ENCODE measurements at places on chromosomes 2 and 18.

GRCh38 chr2:38284971-38285370 is 92.1 kb downstream of the ATL2 start:
- DNase-seq: no peak

DNA sequence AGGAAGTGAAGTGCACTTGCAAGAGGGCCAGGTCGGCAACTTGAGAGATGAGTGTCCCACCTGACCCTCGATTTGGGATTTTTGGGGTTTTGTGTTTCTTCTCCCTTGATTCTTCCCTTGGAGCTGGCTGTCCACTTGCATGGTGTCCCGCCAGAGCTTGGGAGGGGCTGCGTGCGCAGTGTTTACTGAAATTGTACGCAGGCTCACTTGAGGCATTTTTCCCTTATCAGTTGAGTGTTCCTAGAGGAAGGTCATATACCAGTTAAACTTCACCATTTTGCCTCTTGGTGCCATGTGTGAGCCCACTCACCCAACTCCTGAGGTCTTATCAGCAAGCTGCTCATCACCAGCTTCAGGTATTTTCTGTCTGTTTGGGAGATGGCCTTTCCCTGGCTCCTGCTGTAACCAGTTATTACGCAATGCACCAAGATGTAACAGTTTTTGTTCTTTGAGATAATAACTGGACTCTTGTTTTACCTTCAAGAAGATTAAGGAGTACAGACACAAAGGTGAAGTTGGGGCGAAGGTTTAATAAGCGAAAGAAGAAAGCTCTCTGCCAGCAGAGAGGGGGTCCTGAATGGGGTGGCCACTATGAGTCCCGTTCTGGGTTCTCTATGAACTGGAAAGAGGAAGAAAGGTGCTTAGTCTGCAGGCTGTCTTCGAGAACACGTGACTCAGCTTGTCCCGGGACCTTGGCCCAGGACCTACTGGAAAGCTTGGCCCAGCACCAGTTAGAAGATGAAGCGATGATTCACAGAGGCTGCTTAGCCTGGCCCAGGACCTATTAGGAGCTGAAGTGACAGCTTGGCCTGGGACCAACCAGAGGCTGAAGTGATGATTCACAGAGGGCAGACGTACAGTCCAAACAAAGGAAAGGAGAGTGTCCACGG is 21.5 kb upstream of the TXNL4A start:
- DNase-seq: no peak

GRCh38 chr2:44948565-44949328 is 7.2 kb downstream of the SIX3 start:
- no peak for DNase-seq

DNA sequence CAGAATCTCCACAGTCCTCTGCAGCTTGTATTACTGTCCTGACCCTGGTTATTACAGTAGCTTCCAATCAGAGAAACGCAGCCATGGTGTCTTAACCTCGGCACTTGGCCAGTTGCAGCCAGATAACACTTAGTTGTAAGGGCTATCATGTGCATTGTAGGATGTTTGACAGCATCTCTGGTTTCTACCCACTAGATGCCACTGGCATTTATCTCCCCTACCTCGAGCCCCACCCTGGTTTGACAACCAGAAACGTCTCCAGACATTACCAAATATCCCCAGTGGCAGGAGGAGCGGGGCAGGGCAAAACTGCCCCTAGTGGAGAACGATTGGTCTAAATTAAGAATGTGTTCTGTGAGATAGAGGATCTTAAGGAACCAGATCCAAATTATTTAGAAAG is 13.1 kb downstream of the DSG2 start:
- DNase-seq: no peak

DNA sequence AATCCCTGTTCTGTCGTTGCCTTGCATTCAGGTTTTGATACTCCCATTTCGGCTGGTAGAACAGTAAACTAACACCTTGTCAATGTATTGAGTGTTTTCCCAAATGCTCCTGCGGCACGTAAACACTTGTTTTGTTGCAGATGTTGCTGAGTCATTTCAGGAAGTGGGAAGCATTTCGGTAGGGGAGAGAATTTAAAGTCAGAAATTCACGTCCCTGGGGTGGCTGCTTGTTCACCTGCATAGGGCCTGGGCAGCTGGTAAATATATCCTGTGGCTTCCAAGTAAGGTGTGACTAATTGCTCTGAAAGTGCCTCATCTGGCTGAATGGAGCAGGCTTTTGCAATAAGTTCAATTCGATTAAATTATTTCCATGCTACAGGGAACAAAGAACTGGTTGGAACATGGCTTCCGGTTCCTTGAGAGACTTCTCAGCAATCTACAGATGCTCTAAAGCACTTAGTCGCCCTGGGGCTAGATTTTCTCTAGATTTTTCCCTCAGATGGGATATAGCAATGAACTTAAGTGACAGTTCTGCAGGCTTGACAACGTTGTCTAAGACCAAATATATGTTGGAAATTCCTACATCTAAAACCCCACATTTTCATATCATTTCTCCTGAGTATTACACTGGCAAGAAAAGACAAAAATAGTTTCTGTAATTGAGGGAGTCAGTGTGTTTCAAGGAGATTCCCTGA is 5.2 kb downstream of the GALR1 start:
- DNase-seq: no peak

DNA sequence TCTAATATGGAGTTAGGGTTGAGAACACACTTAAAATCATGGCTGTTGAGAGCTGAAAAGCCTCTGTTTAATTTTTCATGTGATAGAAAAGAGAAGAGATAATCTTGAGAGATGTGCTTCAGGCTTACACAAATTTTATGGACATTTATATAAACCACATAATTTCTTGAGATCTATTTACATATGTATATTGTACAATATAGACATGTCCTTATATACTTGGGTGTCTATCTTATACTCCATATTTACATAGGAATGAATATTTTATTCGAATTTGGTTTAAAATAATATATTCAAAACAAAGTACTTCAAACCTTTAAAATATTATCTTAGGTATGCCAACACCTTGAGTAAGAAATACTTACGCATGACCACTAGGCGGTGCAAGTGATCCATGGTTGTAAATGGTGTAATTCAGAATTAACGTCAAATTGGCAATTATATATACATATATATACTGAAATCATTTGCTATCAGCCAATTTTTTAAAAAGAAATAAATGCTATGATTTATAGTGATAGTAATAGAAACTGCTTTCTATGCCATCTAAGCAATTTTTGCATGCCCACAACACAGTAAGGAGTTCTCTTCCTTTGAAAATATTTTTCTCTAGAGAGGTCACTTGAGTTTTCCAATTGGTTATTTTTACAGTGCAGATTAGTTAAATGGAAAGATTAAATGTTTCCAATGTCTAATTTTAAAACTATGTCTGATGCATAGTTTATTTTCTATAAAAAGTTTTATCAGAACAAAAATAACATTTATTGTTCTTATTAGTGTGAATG is 37.6 kb upstream of the SPAG16 start:
- DNase-seq: no peak

- DNase-seq: peak; percentile 11
Measured at GRCh38 chr2:100262555-100263320, 59.6 kb downstream of the LONRF2 start.

Data from activated CD8-positive, alpha-beta memory T cell treated with anti-CD3 and anti-CD28 coated beads for 1 hour (primary cell).